ENCODE measurements at places on chromosomes 16 and 17.
A peak's percentile ranks its signal among the peaks of the same experiment; 100 is the strongest.

DNA sequence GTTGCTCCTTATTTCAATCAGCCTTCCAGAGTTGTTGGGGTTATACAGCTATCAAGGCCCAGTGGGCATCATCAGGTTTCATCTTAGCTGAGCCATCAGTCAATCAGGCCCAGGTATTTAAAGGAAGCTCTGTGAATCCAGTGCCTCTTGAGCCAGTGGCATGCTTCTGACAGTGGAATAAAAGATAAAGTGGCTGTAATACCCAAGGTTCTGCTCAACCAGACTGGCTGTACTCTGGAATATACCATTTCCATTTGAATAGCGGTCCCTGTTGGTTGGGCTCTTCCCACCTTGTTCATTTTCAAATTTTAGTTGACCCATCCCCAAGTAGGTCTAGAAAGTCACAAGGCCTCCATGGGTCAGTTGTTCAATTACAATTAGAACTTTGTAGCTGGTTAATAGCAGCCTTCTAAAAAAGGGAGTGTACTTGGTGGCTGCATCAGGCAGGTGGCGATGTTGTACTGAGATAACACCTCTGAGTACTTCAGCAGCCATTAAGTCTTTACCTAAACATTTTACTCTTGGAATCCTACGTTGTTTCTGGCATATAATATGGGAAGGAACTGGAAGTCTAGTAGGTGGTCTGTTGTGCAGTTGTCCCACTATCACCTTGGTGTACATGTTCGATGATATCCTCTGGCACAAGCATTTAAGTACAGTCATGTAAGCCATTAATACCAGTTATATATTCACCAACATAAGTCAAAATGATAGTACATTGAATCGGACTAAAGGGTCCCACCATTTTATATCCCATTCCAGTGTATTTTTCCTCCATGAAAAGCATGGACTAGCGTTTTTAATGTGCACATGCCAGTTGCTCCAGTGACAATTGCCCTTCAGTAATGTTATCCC lies 294.1 kb downstream of the BCAS3 start:
- peak; percentile 57 for DNase-seq

DNA sequence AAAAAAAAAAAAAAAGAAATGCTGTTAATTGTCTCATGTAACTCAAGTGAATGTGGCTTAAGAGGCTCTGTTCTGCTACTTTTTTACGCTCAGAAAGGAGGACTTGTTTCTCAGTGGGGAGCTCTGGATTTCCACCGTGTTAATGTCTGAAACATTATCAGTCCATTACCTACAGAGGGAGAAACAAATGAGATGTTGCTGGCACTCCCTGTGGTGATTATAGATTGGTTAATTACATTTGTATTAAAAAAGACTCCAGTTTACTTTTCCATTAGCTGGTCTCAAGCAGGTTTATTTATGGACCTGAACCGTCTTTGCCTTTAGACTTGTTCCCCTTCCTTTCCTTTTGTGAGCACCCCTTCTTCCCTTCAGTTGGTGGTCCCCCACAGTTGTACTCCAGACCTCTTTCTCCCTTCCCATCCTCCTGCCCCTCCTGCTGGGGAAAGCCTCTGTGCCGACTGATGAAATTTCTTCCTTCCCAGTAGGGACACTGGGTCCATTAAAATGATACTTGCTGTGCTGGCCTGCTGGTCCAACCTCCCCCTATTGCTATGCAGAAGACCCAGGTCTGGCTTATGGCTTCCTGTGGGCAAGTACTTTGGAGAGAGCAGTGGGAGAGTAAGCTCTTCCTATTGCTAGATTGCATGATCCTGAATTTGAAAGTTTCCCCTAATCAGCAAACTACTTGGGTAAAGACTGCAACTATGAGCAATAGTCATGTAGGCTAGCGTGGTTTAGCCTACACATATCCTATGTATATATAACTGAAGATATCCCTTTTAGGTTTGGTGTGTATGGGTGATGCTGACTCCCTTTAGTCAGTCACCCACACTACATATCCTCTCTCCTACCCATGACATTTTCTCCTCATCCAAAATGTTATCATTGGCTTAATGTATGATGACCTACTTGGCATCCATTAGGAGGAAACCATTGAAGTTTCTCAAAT lies 8.1 kb downstream of the CDC6 start:
- DNase-seq = no peak

DNA sequence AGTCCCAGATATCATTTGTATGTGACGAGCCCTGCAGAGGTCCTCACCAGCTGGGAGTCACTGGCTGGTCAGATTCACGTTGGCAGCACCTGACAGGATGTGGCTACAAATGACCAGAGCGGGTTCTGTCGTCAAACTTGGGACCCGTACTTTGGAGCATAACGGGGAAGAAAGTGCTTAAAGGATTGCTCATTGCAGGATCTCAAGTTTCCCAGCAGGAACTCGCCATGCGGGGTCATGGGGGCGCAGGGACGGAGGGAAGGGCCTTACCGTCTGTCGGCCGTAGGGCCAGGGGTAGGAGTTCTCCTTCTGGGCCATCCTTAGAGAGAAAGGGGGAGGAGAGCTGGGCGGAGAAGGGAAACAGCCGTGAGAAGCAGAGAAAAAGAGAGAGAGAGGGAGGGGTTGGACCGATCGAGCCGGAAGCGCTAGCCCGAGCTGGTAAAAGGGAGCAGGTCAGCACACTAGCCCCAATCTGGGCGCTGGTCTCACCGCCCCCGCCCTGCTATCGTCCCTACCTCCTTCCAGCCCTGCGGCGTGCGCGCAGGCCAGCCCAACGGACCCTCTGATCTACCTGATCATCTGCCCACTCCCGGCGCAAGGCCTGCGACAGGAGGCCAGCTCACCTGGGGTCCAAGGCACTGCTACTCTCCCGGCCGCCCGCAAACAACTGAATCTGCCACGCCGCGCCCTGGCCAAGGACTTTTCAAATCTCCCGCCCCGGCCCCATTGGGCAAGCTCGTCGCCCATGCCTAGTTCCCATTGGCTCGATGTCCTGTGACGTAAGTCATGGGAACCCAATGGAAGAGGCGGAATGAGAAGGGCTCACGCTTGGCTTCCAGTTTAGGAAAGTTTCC lies at the start of gene AURKB:
Gene AURKB, minus strand, starts transcription at position 669 of the 854 bp plus-strand sequence. Its CDS starts 351 bp downstream, at position 318.
- peak; percentile 97 for DNase-seq

DNA sequence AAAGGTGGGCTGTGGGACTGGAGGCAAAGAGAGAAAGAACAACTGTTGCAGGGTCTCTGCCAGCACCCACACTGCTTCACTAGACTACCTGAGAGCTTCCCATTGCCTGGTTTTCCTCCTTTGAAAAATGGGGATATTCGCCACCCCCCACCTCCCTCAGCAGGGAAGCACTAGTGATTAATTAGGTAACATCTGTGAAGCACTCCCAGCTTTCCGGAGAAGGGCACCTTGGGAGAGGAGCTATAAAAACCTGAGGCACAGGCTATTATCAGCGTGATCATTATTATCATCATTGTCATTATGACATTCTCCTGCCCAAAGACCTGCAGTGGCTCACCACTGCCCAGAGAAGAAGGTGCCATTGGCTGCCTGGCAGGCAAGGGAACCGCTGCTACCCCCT lies 83.5 kb downstream of the XYLT1 start:
- no peak for DNase-seq

- peak; percentile 88 for DNase-seq
Observed at GRCh38 chr17:10127819-10128425, 70.5 kb downstream of the GAS7 start.

DNA sequence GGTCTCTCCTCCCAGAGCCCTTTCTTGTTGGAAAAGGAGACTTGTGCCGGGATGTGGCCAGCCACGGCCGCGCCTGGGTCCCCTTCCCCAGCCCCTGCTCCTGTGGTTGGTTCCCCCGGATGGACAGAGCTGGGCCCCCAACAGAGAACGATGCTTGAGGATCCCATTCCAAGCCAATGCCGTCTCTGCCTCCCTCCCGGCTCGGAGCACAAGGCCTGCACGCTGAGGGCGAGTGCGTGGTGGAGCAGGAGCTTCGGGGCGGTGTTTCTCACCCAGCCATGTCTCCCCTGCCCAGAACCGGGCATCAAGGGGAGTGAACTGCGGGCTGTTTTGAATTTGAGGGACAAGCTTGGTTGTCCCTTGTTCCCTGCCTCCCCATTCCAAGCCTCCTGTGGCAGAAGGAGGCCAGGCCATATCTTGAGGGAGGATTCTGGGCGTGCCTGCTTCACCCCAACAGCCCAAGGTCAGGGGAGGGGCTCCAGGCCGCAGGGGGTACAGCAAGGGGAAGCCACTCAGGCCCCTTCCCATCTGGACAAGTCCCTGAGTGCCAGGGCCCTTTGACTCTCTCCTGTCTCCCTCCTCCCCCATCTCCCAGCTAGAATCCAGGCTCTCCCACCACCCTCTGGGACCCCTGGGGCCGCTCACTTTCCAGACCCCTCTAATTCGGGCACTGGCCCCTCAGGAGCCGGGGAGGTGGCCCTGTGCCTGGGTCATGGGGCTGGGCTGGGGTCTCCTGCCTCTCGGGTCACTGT lies 43.6 kb downstream of the SOCS3 start:
- DNase-seq = no peak

DNA sequence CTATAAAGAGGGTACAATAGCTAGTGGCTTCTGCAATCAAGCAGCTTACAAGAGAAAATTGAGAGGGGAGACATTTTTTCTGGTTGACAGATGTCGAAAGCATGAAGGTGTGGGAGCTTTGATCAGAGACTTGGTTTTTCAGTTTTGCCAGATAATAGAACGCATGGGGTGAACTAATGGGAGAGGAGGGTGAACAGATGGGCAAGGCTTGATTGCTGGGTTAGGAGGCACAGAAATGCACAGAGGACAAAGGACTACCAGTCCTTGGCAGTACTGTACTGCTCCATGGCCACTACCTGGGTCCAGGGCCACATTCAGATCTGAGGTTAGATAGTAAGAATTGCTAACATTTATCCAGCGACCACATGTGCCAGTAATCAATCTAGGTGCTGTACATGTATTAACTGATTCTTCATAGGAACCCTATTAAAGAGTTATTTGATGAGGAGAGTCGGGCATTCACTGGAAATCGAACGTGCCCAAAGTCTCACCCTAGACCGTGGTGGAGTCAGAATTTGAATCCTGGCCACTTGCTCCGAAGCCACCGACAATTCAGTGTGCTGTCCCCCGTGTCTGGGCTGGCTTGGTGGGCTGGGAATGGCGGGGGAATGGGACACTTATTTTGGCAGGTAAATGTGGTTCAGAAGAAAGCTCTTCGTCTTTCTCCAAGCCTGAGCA lies 873 bp upstream of the KSR1 start:
- no peak for DNase-seq

DNA sequence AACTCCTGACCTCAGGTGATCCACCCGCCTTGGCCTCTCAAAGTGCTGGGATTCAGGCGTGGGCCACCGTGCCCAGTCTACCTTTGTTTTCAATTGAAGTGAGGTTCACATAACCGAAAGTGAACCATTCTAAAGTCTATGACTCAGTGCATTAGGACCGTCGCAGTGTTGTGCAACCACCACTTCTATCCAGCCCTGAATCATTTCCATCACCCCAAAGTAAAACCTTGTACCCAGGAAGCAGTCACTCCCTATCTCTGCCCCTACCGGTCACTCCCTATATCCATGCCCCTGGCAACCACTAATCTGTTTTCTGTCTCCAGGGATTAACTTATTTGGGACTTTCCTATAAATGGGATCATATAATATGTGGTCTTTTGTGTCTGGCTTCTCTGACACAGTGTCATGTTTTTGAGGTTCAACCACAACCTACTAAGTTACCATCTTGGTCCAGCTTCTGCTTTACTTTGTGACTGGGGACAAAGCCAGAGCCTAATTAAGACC lies 28.3 kb upstream of the CDC42EP4 start:
- DNase-seq = peak; percentile 95

DNA sequence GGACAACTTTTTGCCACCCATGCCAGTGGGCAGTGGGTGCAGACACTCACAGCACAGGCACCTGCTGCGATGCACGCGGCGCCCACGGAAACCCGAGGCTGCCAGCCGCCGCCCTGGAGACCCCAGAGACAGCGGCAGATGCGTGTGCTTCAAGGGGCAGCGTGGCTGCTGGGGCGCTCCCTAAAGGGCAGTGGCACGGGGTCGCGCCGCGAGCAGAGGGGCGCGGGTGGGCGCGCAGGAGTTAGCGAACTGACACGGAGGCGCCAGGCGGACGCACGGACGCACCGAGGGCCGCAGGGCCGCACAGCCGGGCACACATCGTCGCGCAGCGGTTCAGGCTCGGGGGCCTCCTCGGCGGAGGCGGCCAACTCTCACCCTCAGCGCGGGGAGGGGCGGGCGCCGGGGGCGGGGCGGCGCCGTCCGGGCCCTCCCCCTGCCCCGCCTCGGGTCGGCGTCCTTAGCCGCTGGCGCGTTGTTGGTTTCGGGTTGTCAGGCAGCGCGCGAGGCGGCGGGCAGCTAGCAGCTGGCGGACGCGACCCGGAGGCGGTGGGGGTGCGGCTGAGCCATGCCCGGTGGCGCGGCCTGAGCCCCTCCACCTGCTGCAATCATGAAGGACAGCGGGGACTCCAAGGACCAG lies at the start of gene KIF19:
Gene KIF19, plus strand, starts transcription at position 484 of the 637 bp plus-strand sequence. Its CDS starts 124 bp downstream, at position 608.
- DNase-seq = no peak

GRCh38 chr16:11452298-11452697 lies 107.0 kb downstream of the RMI2 start:
- DNase-seq = no peak

GRCh38 chr16:29644973-29645693 lies 17.9 kb upstream of the SPN start:
- DNase-seq = no peak
